ENCODE measurements at places on chromosomes 16 and 17. TPM values are rescaled to one million over a fixed set of nuclear protein-coding genes. Genes with fewer than 3 reads are reported as not detected.

Gene ARHGDIG
- total RNA-seq = 0.77 TPM

Gene CYB5B
- 40.3 TPM for total RNA-seq

Gene MYH13
- total RNA-seq = not detected

Gene GINS2
- 0.77 TPM for total RNA-seq

Gene MYH2
- total RNA-seq = not detected

Gene SPNS3
- not detected for total RNA-seq

Gene KPNA2
- 45.8 TPM for total RNA-seq

Gene SLC7A6OS
- total RNA-seq = 15.4 TPM

Gene TRPV3
- 2.8 TPM for total RNA-seq

Gene METRNL
- 211 TPM for total RNA-seq

Gene FSCN2
- total RNA-seq = 2.8 TPM

Gene SLC35B1
- total RNA-seq = 36.2 TPM

Gene FOXN1
- not detected for total RNA-seq

Gene KAT8
- total RNA-seq = 46.5 TPM

Gene HGS
- 57.4 TPM for total RNA-seq

Gene CDC6
- total RNA-seq = 0.94 TPM

Gene GRIN2C
- total RNA-seq = 0.16 TPM

Gene PPY
- total RNA-seq = not detected

Gene KRTAP4-4
- total RNA-seq = not detected

Gene COPRS
- 89.1 TPM for total RNA-seq

Gene ZNF48
- total RNA-seq = 3.1 TPM

Gene CLDN6
- 0.09 TPM for total RNA-seq

Gene PRSS21
- not detected for total RNA-seq

Gene CDRT15L2
- not detected for total RNA-seq

Gene RSL1D1
- total RNA-seq = 41.5 TPM

Gene HEATR9
- total RNA-seq = not detected

Gene SPIRE2
- total RNA-seq = 1.6 TPM

Gene STAC2
- total RNA-seq = not detected

Gene KRT28
- total RNA-seq = not detected

Gene LSM12
- 13.7 TPM for total RNA-seq

Gene CTRL
- 2.3 TPM for total RNA-seq

Gene ZDHHC1
- 5.7 TPM for total RNA-seq

Gene CDH3
- 0.16 TPM for total RNA-seq
